NCI-H2081 (cell line): ENCODE measurements at places on chromosomes 16 and 17.

DNA sequence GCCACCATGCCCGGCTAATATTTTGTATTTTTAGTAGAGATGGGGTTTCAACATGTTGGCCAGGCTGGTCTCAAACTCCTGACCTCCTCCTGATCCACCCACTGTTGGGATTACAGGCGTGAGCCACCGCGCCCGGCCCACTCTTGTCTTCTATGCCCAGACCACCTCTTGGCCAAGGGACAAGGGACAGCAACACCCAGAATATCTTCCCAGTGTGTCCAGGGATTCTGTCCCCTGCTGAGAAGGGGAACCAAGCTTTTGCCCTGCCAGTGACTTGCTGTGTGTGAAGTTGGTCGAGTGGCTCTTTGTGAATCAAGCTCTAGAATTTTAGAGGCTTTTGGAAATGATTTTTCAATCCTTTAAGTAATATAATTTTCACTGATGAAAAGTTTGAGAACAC lies 1.7 kb upstream of the MPO start:
- DNase-seq = no peak

GRCh38 chr17:39264119-39264518 lies 38.4 kb upstream of the STAC2 start:
- no peak for DNase-seq

GRCh38 chr17:17414341-17414805 lies 62.4 kb upstream of the MED9 start:
- DNase-seq = no peak

GRCh38 chr17:47821031-47821423 lies 567 bp downstream of the OSBPL7 start:
- no peak for DNase-seq

- no peak for DNase-seq
Measured at GRCh38 chr16:9308850-9309249, 217.4 kb downstream of the HAPSTR1 start.
